Activated CD8-positive, alpha-beta memory T cell treated with anti-CD3 and anti-CD28 coated beads for 1 hour (primary cell): ENCODE measurements at places on chromosomes 6 and 20.

- no peak for DNase-seq
These were observed 97.2 kb downstream of the SSR1 start for GRCh38 chr6:7215798-7216231.

DNA sequence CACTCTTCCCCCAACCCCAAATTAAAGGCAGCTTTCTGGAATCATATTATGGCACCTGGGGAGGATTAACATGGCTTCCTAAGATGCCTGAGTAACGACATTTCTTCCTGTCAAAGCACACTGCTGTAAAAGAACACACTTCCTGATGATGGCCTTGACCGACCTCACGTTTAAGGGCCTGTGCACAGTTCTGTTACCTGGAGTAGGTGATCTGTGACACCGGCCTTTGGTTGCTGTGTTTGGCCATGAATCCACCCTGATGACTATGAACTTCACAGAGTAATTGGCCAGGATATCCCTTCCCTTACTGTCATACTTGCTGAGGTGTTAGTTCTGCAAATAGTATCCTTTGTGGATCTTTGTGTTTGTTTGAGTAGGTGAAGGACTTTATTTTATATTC lies 45.8 kb downstream of the PLCB4 start:
- DNase-seq: no peak

- no peak for DNase-seq
These were observed 442.4 kb downstream of the FRK start for GRCh38 chr6:115618256-115618655.

DNA sequence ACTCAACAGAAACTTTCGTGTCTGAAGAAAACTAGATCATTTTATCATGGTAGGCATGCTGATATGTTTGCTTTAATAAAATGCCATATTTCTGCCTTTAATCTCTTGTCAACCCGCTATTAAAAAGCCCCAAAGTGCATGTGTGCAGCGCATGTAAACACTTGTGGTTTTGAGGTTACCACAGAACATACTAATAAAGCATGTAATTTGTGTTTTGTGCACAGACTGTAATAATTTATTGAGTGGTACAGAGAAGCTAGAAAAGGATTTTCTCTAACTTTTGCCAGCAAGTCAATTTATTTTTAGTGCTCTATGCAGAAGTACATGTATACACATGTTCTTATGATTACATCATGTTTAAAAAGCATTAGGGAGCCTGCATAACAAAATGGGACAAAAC lies 349.9 kb upstream of the SLC35B3 start:
- DNase-seq: no peak

DNA sequence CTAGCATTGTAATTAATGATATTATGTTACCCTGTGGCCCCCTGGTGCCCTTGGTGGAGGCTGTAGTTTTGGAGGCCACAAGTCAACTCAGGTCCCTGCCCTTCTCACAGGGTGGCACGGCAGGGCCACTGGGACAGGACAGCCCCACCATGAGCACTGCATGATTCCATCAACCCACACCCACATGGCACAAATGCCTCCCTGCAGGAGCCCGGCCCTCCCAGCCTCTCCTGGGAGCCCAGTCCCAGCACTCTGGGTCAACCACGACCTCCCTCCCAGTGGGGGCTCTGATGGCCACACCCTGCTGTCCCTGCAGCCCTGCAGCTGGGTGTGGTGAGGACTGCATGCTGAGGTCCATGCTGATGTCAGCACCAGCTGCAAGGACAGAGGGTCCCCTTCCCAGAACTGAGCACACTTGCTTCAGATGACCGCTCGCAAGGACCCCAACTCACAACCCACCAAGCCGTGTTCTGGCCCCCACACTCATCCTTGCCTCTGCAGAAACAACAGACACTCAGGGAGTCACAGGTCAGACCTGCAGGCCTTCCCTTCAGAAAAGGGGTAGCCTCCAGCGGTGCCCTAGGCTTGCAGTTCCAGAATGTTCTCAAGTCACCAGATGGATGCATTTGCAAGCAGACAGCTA lies 15.7 kb upstream of the CST7 start:
- no peak for DNase-seq

DNA sequence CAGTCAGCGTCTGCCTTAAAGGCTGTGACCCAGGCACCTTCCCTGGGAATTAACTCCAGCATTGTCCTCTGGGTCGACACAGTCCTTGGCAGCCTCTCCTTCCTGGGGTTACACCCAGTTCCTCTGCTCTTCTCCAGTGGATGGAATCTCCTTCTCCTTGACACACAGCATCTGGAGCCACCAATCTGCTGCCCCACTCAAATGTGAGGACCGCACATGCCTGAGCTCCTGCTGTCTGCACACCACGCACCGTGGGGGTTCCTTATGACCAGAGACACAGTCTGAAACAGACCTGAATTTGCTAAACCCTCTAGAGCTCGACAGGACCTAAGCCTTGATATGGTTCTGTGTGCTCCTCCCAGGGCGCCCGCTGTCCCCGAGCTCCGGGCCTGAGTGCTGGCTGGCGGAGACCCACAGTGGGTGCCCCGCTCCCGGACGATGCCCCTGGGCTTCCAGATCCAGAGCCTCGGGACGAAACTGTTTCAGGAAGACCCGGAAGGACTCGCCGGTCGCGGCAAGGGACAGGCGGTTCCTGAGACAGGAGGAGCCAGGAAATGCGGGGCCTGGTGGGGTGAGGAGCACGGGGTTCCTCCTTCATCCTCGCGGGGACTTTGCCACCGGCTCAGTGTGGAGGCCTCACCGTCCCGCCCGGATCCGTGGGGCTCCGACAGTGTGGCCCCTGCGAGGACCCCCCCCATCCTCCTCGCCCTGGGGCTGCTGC lies 2.5 kb upstream of the RAET1G start:
- DNase-seq: no peak

DNA sequence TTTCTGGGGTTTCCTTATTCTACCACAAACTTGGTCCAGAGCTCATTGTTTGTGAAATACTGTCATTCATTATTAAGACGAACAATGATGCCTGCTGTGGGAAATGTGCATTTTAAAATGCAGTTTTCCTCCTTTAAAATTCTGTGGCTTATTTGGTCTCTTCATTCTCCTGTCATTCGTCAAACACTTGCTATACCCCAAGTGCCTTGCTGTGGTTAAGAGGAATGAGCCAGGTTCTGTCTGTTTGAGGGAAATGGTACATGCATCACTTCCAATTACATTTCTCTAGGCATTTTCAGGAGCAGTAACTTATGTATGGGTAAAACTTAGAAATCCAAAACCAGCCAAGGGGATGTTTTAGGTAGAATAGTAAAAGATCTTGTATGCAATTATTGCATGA lies 1087.7 kb downstream of the KIF16B start:
- DNase-seq: no peak
